Muscle of leg (tissue), 16 donors: ENCODE measurements at places on chromosomes 6 and 20.
A peak's percentile ranks its signal among the peaks of the same experiment; 100 is the strongest.

- H3K27ac ChIP-seq: no peak overlapping the region
- H3K36me3 ChIP-seq: no peaks in the 10 kb centered on the region
- no peak overlapping the region for H3K4me3 ChIP-seq
- H3K4me1 ChIP-seq: no peaks in the 10 kb centered on the region
- no peak for DNase-seq
Observed at GRCh38 chr6:22240025-22240424, 56.8 kb downstream of the PRL start.

DNA sequence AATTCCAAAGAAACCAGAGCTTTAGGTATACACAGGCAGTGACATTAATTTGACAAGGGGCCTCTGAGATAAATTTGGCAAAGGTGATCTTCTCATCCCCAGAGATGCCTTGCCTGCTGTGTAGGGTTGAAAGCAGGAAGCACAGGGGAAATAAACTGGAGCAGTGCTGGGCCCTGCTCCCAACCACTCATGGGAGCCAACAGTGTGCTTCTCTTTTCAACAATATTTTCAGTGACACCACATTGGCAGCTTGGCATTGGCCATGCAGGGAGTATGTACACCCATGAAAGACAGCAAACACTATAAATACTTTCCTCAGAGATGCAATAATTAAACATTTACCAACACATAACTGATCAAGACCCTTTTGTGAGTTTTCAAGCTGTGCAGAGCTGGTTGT, 90.7 kb upstream of the F13A1 start:
- no peaks in the 10 kb centered on the region for H3K27me3 ChIP-seq
- H3K36me3 ChIP-seq: no peaks in the 10 kb centered on the region
- H3K4me1 ChIP-seq: peaks cover 11% of the 10 kb centered on the region
- DNase-seq: no peak
- H3K27ac ChIP-seq: no peak overlapping the region
- no peak overlapping the region for H3K4me3 ChIP-seq

- H3K36me3 ChIP-seq: no peaks in the 10 kb centered on the region
- H3K4me3 ChIP-seq: no peak overlapping the region
- H3K27me3 ChIP-seq: no peaks in the 10 kb centered on the region
- peak; percentile 10 for DNase-seq
Observed at GRCh38 chr6:141105481-141105880, 1027.2 kb upstream of the GJE1 start.

DNA sequence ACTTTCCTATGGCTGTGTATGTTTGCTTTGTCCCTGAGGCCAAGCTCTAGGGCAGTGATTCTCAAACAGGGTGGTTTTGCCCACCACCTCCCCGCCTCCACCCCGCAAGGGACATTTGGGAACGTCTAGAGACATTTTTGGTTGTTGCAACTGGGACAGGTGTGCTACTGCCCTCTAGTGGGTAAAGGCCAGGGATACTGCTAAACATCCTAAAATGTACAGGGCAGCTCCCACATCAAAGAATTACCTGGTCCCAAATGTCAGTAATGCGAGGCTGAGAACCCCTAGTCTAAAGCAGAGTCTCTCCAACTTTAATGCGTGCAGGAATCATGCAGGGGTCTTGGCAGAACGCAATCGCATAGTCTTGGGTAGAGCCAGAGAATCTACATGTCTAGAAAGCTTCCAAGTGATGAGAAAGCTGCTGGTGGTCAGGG, 5.1 kb downstream of the KCNS1 start:
- no peak overlapping the region for H3K4me3 ChIP-seq
- H3K36me3 ChIP-seq: no peaks in the 10 kb centered on the region
- DNase-seq: peak; percentile 53
- no peak overlapping the region for H3K27ac ChIP-seq
- H3K27me3 ChIP-seq: peaks cover 46% of the 10 kb centered on the region
- H3K4me1 ChIP-seq: no peaks in the 10 kb centered on the region

DNA sequence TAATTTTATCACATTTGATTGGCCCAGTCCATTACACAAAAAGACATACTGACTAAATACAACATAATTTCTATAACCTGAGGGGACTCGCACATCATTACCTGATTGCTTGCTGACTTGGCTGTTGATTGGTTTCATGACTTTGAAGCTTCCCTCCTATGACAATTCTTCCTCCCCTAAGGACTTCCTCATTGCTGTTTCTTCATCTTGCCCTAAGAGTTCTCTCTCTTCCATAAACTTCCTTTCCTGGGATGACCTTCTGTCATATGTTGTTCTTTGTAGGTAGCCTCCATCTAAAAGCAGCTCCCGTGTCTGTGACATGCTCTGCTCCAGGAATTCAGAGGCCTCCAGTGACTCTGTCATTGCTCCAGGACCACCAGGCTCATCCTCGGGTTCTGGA, 22.6 kb downstream of the RSPH3 start:
- no peaks in the 10 kb centered on the region for H3K4me1 ChIP-seq
- DNase-seq: no peak
- no peak overlapping the region for H3K27ac ChIP-seq
- no peak overlapping the region for H3K4me3 ChIP-seq
- peaks cover 2% of the 10 kb centered on the region for H3K36me3 ChIP-seq
- H3K27me3 ChIP-seq: no peaks in the 10 kb centered on the region

DNA sequence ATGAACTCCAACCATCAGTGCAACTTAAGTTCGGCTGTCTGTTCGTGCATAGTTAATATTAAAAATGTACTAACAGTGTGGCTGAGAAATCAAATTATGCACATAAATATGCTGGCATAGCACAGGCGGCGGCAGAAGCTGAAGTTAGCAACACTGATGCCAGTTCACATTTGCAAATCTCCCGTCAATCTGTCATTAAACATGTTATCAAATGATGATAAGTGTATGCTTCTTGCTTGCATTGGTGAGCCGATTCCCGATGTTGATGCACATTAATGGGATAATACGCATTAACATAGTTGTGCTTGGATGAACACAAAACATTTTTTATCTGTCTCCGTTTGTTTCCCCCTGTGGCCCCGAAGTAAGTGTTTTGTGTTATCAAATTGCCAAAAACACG, 309.4 kb downstream of the ZNF217 start:
- DNase-seq: no peak
- no peaks in the 10 kb centered on the region for H3K27me3 ChIP-seq
- H3K36me3 ChIP-seq: no peaks in the 10 kb centered on the region
- H3K4me1 ChIP-seq: no peaks in the 10 kb centered on the region
- no peak overlapping the region for H3K27ac ChIP-seq

DNA sequence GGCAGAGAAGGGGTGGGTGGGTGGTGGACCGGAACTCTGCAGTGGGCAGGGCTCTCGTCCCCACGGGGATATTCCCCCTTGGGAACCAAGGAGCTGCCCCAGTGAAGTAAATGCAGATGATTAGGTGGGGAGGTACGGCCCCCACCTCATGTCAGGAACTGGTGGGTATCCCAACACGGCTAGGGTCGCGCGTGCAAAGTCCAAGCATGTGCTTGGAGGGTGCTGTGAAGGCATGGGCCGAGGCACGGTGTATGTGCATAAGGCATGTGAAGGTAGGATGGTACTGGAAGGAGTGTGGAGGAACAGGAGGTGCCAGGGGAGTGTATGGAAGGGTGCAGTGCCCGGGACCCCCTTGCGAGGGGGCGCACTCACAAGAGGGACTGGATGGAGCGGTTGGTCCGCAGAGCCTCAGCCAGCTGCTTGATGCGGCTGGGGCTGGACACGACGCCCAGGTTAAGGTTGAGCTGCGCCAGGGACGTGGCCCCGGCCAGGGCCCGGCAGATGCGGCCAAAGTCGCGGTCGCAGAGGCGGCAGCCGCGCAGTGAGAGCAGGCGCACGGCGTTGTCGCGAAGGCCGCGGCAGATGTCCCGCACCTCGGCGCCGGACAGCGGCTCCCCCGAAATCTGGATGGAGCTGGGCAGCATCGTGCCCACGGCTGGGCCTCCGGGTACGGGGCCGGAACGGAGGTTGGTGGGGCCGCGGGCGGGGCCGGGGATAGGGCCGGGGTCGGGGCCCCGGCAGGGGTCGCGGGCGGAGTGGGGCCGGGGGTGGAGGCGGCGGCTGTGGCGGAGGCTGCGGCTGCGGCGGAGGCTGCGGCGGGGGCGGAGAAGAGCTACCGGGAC, 783 bp downstream of the LRRC73 start:
- peaks cover 52% of the 10 kb centered on the region for H3K36me3 ChIP-seq
- DNase-seq: no peak
- peak overlapping the region; percentile 43 for H3K4me3 ChIP-seq
- H3K4me1 ChIP-seq: peaks cover 28% of the 10 kb centered on the region

DNA sequence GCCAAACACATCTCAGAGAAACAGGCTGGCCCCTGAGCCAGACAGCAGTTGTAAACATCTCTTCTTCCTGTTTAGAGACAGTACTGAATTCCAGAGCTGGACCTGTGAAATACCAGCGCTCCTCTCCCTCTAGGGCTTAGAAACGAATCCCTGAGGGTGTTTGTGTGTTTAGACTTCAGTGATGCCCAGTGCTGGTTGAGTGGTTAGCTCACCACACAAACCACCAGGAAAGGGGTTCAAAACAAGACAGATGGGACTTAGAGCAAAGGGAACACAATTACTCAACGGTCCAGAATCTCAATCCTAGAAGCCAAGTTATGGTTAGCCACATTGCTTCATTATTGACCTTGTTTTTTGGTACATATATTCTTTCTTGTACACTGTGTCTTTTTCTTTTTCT, 108.7 kb upstream of the TMEM170B start:
- H3K27ac ChIP-seq: no peak overlapping the region
- H3K4me1 ChIP-seq: no peaks in the 10 kb centered on the region
- no peaks in the 10 kb centered on the region for H3K27me3 ChIP-seq
- no peaks in the 10 kb centered on the region for H3K36me3 ChIP-seq
- H3K4me3 ChIP-seq: no peak overlapping the region

DNA sequence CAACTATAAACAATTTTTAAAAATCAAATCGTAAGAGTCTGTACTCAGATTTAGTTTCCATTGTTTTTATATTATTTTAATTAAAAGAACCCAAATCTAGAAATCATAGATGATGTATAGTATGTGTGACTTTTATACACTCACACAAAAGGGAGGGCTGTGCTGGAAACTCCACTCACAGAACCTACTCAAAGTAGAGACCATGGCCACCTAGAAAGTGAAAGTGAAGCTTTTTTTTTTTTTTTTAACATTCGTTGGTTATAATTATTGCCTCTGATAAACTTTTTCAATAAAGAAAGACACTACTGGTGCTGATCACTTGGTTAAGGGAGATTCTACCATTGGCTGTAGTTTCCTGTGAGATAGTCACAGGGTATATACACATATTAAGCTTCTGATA, 37.9 kb upstream of the PRL start:
- no peaks in the 10 kb centered on the region for H3K27me3 ChIP-seq
- H3K4me3 ChIP-seq: no peak overlapping the region
- H3K27ac ChIP-seq: no peak overlapping the region
- H3K36me3 ChIP-seq: no peaks in the 10 kb centered on the region
- no peaks in the 10 kb centered on the region for H3K4me1 ChIP-seq

GRCh38 chr6:70575899-70576495, 9.3 kb downstream of the SDHAF4 start:
- no peaks in the 10 kb centered on the region for H3K4me1 ChIP-seq
- no peaks in the 10 kb centered on the region for H3K27me3 ChIP-seq
- no peak for DNase-seq

- no peak overlapping the region for H3K4me3 ChIP-seq
- peaks cover 3% of the 10 kb centered on the region for H3K36me3 ChIP-seq
- H3K4me1 ChIP-seq: peaks cover 7% of the 10 kb centered on the region
Observed at GRCh38 chr6:35381132-35381531, 38.8 kb downstream of the PPARD start.

DNA sequence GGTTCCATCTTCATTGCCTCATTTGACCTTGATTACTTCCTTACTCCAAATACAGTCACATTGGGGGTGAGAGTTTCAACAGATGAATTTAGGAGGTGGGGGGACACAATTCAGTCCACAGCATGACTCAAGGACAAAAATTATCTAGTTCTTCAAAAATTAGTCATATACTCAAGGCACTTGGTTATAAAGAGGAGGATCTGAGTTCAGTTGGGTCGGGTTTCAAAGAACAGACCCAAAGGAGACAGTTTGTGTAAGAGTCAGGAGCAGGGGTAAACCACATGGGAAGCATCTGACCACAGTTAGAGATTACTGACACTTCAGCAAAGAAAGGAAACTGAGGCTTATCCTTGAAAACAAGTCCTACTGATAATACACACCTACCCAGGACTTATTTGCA, 138.0 kb downstream of the TBC1D7 start:
- no peaks in the 10 kb centered on the region for H3K27me3 ChIP-seq
- H3K4me3 ChIP-seq: no peak overlapping the region
- DNase-seq: no peak

DNA sequence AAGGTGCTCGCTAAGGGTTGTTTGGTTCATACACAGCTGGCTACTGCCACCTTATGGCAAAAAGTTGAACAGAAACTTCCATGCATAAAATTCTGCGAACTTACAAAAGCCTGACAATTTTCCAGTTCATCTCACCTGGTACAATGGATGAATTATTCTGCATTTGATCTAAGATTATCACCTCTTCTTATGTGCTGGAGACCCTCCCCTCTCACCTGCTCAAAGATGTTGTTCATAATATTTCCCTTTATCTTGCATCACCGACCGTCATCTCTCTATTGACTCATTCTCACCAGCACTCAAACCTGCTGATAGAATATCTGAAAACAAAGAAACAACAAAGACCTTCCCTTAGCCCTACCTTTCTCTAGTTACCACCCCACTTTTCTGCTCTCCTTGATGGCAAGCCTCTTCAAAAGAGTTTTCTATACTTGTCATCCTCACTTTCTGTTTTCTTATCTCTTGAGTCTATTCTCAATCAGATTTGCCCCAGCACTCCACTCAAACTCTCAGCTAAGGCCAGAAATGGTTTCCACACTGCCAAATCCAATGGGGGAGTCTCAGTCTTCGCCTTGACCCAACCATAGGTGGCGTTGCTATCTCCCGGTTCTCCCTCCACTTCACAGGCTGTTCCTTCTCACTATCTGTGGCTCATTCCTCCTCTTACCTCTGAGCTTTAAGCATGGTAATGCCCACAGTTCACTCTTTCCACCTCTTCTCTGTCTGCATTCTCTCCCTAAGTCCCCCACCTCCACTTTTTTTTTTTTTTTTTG, 25.8 kb downstream of the SNRNP48 start:
- H3K4me1 ChIP-seq: no peaks in the 10 kb centered on the region
- H3K27me3 ChIP-seq: no peaks in the 10 kb centered on the region
- H3K27ac ChIP-seq: no peak overlapping the region
- peaks cover 12% of the 10 kb centered on the region for H3K36me3 ChIP-seq
- H3K4me3 ChIP-seq: no peak overlapping the region

GRCh38 chr6:68317366-68317765, 317.7 kb upstream of the ADGRB3 start:
- H3K4me3 ChIP-seq: no peak overlapping the region
- H3K4me1 ChIP-seq: no peaks in the 10 kb centered on the region
- H3K27me3 ChIP-seq: no peaks in the 10 kb centered on the region
- H3K27ac ChIP-seq: no peak overlapping the region
- no peak for DNase-seq
- H3K36me3 ChIP-seq: no peaks in the 10 kb centered on the region
